NCI-H2107 (cell line): ENCODE measurements at places on chromosomes 1 and 21.

- DNase-seq: no peak
Measured at GRCh38 chr21:38920631-38921398, 115.1 kb downstream of the ETS2 start.

DNA sequence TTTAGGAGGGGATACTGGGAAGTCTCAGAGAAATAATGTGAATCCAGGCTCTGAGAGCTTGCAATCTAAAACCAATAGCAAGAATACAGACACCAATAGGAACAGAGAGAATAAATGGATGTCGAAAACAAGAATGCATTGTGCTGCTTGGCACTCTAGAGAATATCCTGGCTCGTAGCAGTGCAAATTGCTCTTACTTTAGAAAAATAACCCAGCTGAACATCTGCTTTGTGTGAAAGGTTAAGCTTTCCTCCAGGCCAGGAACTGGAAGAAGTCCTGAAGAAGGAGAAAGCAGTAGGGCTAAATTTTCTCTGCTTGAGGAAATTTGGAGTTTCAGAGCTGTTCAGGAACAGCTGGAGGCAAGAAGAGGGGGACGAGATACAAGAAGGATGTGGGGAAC lies 382.3 kb downstream of the HHIPL2 start:
- no peak for DNase-seq

DNA sequence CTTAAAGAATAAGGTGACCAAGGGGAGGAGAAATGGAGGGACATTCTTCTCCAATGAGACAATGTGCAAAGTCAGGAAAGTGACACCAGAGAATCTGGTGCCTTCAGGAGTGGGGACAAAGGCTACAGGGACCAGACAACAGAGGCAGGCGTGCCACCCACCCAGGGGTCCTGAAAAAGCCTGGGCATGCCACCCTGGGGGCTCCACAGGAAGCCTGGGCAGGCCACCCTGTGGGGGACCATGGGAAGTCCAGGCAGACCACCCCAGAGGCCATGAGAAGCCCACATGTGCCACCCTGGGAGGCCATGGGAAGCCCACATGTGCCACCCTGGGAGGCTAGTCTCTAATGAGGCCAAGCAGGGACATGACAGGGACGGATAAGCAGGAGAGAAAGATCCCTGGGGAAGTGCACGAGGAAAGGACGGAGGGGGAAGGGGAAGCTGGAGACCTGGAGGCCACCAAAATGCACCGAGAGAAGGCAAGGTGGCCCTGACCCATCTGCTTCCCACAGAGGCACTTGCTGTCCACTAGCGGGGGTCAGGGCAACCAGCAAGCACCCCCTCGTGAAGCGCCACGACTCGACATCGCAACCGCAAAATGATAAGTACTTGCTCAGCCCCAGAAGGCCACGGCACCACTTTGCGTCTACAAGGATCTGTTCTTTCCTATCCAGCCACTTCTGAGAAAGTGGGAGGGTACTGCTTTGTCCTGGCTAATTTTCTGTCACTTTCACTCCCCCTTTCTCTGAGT lies 7.2 kb upstream of the PDE9A start:
- DNase-seq: no peak

GRCh38 chr1:167057241-167057688 lies 32.9 kb downstream of the GPA33 start:
- DNase-seq: peak; percentile 70

- no peak for DNase-seq
Measured at GRCh38 chr1:226658546-226659125, 80.4 kb downstream of the ITPKB start.

- DNase-seq: no peak
Measured at GRCh38 chr1:208544053-208544452, 299.9 kb upstream of the PLXNA2 start.
